ENCODE measurements at places on chromosomes 2 and 18.

GRCh38 chr2:191296083-191297006 is 51.1 kb downstream of the MYO1B start:
- no peak for DNase-seq

GRCh38 chr2:169819106-169819505 is 5.6 kb downstream of the METTL5 start:
- DNase-seq: no peak

- DNase-seq: no peak
These were observed 56.0 kb upstream of the RAB6C start for GRCh38 chr2:129923265-129924091.

DNA sequence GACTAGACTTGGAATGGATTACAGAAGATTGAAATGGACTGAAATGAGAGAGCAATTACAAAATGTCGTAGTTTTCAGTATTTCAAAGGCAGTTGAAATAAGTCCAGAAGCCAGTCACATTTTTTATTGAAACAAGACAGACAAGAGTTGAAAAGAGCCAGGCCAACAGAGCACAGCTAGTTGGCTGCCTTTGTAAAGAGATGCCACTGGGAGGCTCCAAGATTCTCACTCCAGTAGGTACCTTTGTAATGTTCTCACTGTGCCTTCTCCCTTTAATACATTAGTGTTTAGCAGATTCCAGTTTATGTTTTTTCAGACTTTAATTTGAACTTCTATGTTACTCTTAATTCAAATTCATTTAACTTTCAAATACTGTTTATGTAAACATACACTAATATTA is 234.8 kb downstream of the DSEL start:
- no peak for DNase-seq

DNA sequence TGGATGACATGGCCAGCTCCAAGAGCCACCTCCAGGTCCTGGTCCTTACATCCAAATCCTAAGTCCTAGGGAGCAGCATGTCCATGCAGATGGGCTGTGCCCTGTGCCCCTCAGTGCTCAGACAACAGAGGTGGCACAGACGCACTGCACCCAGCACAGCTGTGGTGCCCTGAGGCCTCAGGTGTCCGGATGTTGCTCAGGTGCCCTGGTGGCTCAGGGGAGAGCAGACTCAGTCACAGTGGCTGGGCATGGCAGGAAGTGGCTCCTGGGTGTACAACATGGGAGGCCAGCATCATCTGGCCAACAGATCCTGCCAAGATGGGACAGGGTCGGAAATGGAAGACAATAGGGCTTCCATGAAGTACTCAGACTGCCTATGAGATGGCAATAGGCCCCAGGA is 50.1 kb downstream of the TIMM21 start:
- DNase-seq: no peak

- no peak for DNase-seq
These were observed 84.1 kb upstream of the NABP1 start for GRCh38 chr2:191593622-191594385.

- no peak for DNase-seq
These were observed 386.8 kb downstream of the XIRP2 start for GRCh38 chr2:167275046-167275445.

DNA sequence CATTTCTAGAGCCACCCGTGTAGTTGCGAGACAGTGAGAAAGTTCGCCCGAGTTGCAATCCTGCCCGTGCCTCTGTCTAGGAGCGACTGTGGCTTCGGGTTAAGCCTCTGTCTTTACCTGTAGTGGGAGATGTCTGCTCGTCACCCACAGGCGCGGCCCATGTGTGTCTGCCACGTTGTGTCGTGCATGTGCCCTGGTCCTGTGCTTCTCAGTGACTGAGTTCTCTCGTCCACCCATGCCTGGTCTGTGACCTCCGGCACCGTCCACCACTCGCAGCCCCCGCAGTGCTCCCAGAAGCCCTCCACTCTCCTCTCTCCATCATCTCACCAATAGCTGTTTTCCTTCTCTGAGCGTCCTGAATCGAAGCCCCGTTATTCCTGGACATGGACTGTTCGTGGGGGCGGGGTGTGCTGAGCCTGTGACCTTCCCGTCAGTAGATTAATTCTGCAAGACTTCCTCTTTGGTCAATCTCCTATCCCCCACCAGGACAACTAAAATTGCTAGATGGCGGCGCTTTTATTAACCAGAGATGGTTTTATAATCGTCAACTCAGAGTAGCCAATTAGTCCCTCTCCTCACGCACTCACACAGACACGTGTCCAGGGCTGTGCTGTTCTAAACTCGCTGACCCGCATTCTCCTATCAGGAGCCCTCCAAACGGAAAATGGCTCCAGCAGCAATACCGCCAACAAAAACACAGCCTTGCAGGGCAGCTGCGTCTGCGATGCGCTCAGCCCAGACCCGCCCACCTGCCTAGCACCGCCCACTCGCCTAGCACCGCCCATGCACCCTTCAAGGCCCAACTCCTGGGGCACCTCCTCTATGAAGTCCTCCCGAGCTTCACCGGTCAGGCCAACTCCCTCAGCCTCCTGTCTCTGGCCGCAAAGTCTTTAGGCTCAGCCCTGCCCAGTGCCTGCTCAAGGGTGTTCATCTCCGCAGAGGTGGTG is 119.4 kb downstream of the TWIST2 start:
- no peak for DNase-seq

- DNase-seq: no peak
These were observed 354.0 kb downstream of the CCDC85A start for GRCh38 chr2:56537756-56538155.

GRCh38 chr2:104901037-104901881 is 47.3 kb downstream of the POU3F3 start:
- no peak for DNase-seq

DNA sequence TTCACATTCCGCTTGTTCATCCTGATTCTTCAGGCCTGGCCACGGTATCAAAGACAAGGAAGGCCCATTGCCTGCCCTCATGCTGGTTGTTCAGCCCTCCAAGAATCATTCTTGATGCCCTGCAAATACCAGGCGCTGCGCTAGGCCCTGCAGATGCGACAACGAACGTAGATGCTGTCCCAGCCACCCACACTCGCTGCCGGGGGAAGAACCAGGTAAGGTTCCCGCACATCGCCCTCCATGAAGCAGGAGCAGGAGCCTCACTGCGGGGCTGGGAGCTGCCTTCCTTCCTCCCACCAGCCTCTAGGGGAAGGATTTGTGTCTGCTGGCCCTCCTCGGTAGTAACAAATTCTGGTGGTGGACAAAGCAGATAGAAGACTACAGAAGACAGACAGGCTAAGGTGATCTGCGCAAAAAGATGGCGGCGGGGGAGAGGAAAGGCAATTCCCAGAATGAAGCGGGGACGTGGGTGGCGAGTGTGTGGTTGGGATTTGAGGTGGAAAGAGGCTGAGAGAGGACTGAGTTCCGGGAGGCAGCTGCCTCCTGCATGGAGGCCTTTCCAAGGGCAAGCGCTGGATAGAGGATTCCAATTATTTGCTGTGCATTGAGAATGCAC is 19.8 kb upstream of the GPR55 start:
- no peak for DNase-seq

DNA sequence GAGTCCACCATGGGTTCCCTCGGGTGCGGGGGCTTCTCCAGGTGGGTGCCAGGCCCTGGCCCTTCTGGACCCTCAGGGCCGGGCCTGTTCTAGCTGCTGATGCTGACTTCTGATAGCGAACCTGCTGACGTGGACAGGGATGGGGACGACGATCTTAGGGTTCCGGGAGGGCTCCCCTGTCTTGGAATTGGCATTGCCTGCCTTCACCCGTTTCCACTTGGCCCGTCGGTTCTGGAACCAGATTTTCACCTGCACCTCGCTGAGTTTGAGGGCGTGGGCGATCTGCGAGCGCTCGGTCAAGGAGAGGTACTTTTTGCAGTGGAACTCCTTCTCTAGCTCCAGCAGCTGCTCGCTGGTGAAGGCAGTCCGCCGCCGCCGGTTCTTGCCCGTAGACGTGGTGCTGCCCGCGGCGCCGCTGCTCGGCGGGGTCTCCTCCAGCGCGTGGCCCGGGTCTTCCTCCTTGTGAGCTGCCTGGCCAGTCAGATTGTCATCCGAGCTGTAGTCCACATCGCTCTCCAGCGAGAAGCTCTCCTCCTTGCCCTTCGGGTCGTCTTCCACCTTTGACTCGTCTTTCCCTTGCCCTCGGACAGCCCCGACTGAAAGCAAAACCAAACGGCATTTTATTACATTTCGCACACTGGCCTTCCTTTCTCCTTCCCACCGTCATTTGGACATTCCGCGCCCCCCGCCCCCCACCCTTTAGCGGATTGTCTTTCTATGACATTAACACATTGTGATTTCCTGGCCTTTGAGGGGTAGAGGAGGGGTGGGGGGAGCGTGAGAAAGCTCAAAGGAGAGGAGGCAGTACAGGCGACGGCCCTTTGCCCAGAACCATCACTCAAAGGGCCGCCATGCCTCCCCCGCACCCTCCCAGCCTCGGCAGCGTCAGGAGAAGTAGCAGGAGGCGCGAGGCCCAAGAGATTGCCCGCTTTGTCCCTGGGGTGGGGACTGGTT is 2.1 kb downstream of the GBX2 start:
- no peak for DNase-seq

DNA sequence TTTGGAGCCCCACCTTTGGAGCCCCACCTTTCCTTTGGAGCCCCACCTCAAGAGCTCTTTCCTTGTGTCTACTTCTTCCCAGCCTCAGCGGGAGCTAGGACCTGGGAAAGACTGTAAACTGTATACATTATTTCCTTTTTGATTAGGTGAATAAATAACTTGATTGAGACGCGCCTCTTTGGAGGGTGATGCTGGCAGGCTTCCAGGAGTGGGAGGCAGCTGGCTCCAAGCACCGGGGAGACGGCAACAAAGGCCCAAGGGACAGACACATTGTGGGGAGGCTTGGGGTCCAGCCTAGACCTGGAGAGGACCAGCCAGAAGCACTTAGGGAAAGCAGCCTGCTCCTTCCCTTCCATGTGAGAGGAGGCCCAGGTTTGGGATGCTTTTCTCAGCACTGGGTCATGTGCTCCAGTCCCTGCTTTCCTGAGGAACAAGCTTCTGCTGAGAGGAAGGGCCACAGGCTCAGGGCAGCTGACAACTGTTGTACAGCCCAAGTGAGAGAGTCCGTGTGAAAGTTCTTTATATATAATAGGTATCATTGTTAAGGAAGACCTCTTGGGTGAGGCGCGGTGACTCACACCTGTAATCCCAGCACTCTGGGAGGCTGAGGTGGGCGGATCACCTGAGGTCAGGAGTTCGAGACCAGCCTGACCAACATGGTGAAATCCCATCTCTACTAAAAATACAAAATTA is 297.2 kb upstream of the SLC14A2 start:
- no peak for DNase-seq

- DNase-seq: no peak
These were observed 1785.3 kb upstream of the CELF4 start for GRCh38 chr18:39350945-39351344.

DNA sequence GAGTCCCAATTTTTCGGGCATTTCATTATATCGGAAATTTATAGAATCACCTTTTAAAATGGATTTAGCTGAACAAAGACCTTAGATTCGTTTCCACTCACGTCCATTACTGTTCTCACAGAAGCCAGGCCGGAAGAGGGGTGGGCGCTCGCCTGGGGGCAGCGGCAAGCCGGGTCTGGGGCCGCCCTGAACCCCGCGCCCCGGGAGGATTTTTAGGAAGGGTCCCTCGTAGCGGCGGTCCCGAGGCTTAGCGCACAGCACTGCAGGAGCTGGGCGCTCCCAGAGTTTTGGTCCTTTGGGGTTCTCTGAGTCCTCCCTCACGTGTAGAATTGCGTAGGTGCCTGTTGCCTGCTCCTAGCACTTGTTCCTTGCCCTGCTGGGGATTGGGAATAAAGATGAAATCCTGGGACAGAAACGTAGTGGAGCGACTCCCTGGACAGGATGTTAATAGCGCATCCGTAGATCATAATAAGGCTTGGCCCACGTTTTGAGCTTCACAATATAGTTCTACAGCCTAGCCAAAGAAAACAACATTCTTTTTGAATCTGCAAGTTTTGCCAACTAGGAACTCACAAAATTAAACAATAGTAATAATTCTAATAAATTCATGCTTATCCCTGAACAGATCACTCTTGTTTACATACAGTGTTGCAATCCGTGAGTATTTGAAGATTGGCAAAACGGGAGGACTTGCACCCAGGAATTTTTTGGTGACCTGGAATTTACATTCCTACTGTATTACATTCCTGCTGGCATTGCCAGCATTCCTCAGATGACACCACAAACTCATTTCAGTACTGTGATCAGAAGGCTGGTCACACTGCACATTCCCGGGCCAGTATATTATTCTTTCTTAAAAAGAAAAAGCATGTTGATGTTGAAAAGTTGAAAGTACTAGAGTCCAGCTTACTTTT is 875 bp downstream of the C18orf63 start:
- DNase-seq: no peak

DNA sequence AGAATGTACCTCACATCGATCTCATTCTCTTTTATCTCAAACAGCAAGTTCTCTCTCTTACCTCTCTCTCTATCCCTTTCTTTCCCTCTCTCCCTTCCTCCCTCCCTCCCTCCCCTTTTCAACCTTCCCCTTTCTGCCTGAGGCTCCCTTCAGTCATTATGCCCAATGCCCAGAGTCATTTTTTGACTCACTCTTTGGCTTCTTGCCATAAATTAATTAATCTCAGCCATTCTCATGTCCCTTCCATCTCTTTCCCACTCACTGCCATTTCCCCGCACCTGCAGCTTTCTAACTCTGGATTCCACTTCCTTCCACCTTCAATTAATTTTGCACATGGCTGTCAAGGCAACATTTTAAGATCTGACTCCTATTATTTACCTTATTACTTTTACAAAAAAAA is 60.1 kb downstream of the EVA1A start:
- DNase-seq: no peak

DNA sequence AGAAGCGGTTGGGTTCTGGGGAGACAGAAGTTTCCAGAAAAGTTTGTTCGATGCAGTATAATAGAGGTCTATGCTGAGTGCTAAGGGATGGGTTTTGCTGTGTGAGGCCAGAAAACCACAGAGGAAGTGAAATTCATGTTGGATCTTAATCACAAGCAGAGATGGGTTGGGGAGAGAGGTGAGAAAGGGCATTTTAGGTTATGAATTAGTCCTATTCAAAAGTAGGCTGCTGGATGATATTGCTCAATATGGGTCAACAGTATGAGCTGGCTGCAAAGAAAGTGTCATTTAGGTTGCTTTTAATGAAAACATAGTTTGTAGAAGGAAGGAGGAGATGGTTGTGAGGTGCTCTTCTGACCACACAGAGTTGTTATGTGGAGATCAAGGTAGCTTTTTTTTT is 118.8 kb upstream of the LHCGR start:
- no peak for DNase-seq

- DNase-seq: no peak
These were observed 383.5 kb downstream of the CMPK2 start for GRCh38 chr2:6482256-6482655.

GRCh38 chr2:30233271-30234009 is 2.1 kb downstream of the LBH start:
- no peak for DNase-seq

- no peak for DNase-seq
These were observed 175.2 kb upstream of the SPATS2L start for GRCh38 chr2:200131307-200131706.

DNA sequence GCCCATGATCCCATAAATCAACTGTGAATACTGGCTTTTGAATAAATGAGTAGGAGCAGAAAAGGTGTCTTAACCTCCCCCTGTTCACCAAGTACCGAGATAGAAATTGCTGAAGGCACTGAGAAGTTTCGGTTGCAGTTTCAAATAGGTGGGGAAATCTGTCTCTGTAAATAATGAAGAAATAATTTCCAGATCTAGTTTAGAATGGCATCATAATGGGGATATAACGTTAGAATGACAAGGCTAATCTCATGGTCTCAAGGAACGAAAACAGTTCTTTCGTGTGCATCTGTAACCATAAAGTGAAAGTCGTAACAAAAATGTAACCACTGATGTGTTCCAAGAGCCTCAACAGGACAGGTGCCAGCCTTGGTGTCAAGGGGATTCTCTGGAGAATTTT is 49.9 kb upstream of the TMEM18 start:
- DNase-seq: no peak

All from stimulated activated CD4-positive, alpha-beta T cell treated with anti-CD3 and anti-CD28 coated beads, TNF-alpha, amount 100 ng/mL, for 24 hours (primary cell).